H1 (cell line): ENCODE measurements at places on chromosomes 5 and 9.

GRCh38 chr9:1913631-1914330 is 101.4 kb upstream of the SMARCA2 start:
- DNase-seq: no peak

- no peak for DNase-seq
Measured at GRCh38 chr5:151179489-151179840, 21.9 kb upstream of the ANXA6 start.

DNA sequence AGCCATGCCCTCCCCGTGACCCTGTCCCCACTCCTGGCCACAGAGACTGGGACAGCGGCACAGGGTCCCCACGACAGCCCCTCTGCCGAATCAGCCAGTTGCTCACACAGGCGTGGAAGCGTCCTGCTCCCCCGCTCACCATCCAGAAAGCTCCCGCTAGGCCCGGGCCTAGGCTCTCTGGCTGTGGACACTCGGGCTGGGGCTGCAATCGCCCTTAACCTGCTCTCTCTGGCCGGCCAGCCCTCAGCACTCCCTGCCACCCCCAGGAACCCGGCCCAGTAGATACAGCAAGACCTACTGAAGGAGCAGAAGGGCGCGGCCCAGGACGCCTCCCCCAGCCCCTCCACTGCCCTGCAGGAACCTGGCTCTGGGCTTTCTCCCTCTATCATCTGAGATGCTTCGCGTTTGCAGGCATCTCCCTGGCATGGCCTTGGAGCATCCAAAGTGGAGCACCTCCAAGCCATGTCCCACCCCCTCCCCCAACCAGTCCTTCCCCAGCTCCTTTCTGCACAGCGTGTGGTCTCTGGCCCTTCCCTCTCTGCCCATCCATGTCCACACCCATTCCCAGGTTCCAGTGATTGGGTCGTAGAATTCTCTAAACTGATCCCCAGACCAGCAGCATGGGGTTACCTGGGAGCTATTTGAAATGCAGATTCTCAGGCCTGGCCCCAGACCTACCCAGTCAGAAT is 113.7 kb upstream of the LMX1B start:
- DNase-seq: peak; percentile 77

GRCh38 chr5:157571357-157571827 is 4.2 kb downstream of the ADAM19 start:
- DNase-seq: peak; percentile 23

DNA sequence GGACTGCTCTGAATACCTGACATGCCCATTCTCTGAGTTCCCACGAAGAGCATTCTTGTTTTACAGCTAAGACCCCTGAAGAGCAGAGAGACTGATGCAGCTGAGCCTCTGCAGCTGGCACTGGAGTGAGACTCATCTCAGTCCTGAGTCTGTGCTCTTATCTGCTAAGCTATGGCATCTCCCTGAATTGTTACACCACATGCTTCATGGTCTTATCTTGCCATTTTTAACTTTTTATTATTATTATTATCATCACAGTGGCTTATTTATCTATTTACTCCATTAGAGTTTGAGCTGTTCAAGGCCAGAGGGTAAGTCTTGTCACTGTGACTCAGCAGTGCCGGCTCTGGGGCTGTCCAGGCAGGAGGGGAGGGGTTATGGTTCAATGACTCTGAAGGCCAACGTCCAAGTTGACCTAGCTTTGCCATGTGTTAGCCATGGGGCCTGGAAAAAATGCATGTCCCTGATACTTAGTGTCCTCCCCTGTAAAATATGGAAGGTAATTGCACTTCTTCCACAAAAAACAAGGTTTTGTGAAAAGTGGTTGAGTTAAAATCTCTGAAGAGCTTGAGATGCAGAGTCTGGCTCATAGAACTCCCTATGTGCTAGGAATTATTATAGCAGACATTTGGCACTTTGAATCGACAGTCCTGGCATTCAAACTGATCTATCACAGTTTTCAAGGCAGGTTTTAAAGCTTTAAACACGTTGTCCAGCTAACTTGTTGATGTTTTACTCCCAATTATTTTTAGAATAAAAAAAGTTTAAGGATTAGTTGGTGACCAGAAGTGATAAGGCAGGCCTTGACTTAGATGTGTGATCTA is 94.6 kb downstream of the ALDH1A1 start:
- DNase-seq: no peak

- DNase-seq: no peak
Measured at GRCh38 chr5:176587398-176587797, 22.6 kb downstream of the GPRIN1 start.

GRCh38 chr5:156446526-156446925 is 119.6 kb downstream of the SGCD start:
- DNase-seq: no peak

DNA sequence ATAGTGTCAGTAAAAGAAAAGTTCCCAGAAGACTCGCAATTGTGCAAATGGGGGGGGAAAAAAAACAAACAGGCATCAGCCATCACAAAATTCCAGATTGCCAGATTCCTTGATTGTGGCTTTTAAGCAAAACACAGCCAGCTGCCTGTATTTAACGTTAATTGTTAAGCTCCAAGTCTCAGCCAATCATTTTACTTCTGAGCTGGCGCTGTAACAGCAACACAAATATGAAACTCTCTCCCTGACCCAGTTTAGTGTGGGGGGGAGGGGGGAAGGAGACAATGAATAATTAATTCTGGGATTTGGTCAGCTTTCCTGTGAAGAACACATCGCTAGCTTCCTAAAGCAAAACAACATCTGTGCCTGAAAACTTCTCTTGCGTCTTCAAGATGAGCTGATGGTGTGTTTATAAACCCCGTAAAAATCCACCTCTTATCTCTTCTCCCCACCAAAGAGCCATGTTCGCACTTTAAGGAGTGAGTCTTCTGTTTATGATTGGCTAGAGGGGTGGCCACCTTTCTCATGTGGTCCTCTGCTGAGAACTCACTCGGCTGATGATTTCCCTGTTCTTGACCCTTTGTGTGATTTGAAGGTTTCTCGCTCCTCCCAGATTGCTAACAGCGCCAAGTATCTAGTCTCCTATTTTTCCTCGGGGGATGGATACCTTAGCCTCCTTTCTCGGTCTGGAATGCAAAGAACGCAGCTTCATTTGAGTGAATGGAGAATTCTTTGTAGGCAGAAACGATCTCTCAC is 160.2 kb upstream of the DAPK1 start:
- peak; percentile 51 for DNase-seq

GRCh38 chr5:90461288-90461687 is 13.3 kb downstream of the MBLAC2 start:
- DNase-seq: no peak

DNA sequence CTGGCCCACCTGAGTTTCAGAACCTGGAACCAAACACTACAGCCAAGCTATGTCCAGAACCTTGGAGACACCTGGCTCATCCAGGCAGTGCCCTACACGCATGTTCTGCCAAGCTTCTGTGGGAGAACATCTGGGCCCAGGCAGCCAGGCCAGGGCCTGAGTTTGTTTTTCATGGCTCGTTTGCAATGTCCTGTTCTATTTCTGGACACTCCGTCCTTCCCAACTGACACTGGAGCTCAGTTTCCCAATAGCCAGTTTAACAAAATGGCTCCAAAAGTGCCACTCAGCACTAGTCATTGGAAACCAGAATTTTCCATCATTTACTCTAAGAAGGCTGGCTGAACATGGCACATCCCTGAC is 38.6 kb downstream of the SH3RF2 start:
- no peak for DNase-seq

- DNase-seq: no peak
Measured at GRCh38 chr5:10343486-10343885, 10.0 kb upstream of the MARCHF6 start.

- DNase-seq: no peak
Measured at GRCh38 chr5:74169701-74170100, 470.8 kb downstream of the ENC1 start.

DNA sequence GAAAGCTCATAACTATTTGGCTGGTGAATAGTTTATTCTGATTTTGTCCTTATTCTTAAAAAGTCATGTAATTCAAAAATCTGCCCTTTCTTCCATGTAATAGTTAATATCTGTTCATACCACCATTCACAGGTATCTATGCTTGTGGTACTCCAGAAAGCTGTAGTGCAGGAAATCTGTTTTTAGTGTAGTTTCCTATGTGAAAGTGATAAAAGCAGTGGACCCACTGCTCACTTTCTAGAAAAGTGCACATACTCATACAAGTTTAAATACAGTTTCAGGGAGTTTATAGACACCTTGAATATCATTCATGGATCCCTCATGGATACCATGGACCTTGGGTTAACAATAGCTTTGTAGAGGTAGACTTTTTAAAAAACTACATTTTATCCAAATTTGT is 20.2 kb downstream of the PBX3 start:
- no peak for DNase-seq

- DNase-seq: no peak
Measured at GRCh38 chr9:122339579-122339978, 31.2 kb upstream of the PTGS1 start.

- DNase-seq: no peak
Measured at GRCh38 chr9:38108326-38108725, 39.3 kb upstream of the SHB start.

GRCh38 chr9:7973123-7973522 is 173.5 kb upstream of the DMAC1 start:
- no peak for DNase-seq

DNA sequence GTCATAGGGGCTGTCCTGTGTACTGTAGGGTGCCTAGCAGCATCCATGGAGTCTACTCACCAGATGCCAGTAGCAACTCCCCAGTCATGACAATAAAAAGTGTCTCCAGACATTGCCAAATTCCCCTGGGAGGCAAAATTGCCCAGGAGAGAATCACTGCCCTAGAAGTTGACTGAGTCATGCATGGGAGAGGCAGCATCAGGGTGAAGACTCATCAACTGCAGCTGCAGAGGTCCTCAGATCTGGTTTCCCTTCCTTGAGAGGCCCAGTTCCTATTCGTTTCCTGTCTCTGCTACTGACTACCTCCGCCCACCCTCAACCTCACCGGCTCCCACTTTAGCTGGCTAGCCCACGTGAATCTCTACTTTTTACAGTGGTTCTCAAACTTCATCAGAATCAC is 88.6 kb upstream of the AGXT2 start:
- no peak for DNase-seq

GRCh38 chr9:78292716-78293497 is 4.0 kb upstream of the PSAT1 start:
- no peak for DNase-seq

GRCh38 chr5:103410172-103410571 is 151.6 kb downstream of the MACIR start:
- no peak for DNase-seq

- DNase-seq: no peak
Measured at GRCh38 chr5:68384936-68385594, 169.5 kb downstream of the PIK3R1 start.

DNA sequence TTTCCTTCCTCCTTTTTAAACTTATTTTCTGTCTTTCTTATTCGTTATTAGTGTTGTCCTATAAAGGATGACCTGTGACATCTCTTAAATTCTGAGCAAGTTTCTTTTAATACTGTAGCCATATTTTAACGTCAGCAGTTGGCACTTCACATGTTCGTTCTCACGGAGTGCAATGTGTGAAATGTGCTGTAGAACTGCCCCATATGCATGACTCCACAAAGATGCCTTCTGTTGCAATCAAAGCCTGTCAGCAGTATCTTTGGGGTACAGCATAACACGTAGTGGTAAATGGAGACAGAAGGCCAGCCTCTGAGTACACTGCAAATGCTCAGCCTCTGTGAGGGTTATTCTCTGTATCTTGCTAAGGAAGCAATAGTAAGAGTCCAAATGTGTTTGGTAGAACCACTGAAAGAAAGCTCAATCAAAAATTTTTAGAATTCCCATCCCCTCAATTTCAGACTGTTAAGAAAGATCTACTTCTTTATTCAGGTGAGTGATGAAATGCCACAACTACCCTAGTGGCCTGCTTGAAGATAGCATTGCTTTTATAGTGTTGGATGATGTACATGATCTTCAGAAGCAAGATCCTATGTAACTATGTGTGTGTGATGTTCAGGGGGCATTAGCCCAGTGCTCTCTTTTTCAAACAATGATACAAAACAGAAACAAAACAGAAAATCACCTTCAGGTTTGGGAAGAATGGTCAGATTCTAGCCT is 277.7 kb downstream of the TMEM167A start:
- DNase-seq: no peak

- no peak for DNase-seq
Measured at GRCh38 chr9:136832581-136832980, 9.7 kb upstream of the AJM1 start.

DNA sequence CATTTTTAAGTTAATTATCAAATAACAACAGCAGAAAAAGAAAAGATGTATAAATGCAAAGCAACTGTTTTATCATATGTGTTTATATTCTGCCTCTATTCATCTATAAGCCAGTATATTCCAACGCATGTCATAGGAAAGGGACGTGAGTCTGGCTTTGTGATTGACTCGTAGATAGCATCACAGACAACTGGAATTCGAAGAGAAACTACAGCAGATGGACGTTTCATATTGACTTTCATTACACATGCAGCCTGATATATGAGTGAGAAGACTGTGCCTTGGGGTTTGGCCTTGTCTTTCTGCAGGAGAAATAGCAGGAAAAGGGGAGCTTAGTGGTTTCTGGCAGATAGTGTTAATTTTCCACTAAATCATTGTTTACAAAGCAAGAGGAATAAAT is 1111.9 kb downstream of the MAT2B start:
- DNase-seq: no peak

GRCh38 chr5:114148253-114148652 is 213.6 kb upstream of the KCNN2 start:
- DNase-seq: no peak

DNA sequence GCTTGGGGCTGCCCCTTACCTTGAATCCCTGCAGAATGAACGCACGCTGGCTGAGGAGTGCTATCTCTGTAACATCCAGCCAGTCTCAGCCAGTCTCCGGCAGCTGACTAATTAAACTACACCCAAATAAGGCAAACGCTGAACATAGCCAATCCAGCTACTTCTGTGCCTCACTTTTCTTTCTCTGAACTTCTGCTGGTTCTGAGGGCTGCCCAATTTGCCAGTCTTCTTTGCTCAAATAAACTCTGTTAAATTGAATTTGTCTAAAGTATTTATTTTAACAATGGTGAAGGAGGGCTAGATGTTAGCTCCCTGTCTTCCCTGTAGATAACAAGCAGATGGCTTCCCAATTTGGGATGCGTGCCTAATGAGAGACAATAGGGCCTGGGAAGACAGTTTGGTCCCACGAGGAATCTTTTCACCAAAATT is 154.0 kb upstream of the NFIL3 start:
- DNase-seq: no peak

DNA sequence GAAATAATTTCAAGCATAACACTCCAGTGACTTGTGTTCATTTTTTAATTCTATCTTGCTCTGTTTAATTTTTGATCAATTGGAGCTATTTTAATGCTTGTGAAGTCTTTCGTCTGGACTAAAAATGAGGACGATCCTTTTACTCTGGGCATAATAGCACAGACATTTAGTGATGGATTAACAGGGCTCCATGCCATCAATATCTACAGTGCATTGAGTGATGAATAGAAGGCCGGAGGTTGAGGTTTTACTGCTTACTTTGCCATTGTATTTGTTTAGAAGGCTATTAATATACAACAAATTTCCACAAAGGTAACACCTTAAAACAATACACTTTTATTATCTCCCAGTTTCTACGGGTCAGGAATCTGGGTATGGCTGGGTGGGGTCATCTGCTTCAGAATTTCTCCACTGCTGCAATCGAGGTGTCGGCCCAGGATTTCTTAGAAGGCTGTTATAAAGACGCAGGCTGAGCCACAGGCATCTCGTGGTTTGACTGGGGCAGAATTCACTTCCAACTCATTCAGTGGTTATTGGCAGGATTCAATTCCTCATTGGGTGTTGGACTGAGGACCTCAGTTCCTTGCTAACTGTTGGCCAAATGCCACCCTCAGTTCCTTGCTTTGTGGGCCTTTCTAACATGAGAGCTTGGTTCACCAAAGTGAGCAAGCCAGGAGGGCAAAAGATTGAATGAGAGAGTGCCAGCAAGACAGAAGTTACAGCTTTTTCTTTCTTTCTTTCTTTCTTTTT is 265.4 kb upstream of the VLDLR start:
- DNase-seq: no peak

- DNase-seq: no peak
Measured at GRCh38 chr5:61347080-61347479, 15.0 kb downstream of the ZSWIM6 start.
